ENCODE measurements at places on chromosomes 16 and 17. TPM values are rescaled to one million over a fixed set of nuclear protein-coding genes. Genes with fewer than 3 reads are reported as not detected.

The LPO gene
- not detected for total RNA-seq

The ATF7IP2 gene
- total RNA-seq, result 20.0 TPM

DNA sequence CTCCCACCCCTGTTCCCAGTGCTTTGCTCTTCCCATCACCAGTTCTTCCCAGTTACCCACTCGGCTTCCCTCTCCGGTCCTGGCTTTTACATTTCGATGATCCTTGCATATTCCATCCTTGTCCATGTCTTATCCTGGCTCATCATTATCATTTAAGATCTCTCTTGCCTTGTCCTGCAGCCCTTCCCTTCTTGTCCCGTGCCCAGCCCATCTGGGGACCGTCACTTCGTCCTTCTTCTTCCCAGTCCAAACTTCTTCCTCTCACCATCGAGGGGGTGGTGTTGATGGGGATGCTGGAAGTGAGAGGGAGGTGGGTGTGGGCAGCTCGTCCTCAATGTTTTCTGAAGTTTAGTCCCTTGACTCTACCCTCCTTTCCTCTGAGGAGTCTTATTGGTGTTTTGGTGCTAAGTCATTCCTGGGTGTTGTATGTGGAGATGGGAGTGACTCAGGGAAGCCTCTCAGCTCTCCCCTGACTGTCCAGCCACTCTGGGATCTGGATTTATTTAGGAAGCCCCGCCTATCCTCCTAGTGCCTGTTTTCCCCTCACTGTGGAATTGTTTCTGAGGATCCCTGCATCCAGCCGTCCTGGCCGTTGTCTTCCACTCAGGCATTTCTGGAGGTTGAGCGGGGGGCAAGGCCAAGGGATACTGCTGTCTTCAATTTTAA is 975 bp downstream of the SNX29 start:
- peaks cover 3% of the 10 kb centered on the region for H3K36me3 ChIP-seq
- H3K27me3 ChIP-seq, result no peaks in the 10 kb centered on the region
- peaks cover 39% of the 10 kb centered on the region for H3K4me1 ChIP-seq
- peak overlapping the region; percentile 88 for H3K4me3 ChIP-seq

- H3K4me3 ChIP-seq, result no peak overlapping the region
- H3K4me1 ChIP-seq, result no peaks in the 10 kb centered on the region
- H3K27ac ChIP-seq, result no peak overlapping the region
- H3K36me3 ChIP-seq, result no peaks in the 10 kb centered on the region
- no peak for DNase-seq
These were observed 12.5 kb upstream of the PHF12 start for GRCh38 chr17:28963841-28964240.

- DNase-seq, result peak; percentile 1
- peaks cover 6% of the 10 kb centered on the region for H3K36me3 ChIP-seq
- no peak overlapping the region for H3K4me3 ChIP-seq
- no peak overlapping the region for H3K27ac ChIP-seq
- H3K27me3 ChIP-seq, result no peaks in the 10 kb centered on the region
These were observed 69.5 kb upstream of the GNG13 start for GRCh38 chr16:869823-870641.

DNA sequence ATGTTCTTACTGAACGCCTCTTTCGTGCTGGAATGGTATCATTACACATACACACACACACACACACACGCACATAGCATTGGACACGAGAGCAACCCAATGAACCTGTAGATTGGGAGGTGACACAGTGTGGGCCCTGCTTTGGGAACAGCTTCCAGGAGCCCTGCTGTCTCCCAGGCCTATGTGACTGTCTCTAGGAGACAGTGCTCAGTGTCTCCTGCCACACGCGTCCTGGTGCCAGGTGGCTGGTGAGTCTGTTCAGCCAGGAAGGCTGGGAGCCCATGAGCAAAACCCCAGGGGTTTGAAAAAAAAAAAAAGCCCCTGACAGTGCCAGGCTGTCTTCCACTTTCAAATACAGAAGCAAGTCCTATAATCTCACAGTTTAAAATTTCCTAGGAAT is 2.4 kb upstream of the SPOP start:
- H3K27me3 ChIP-seq, result no peaks in the 10 kb centered on the region
- no peak overlapping the region for H3K27ac ChIP-seq
- DNase-seq, result no peak
- H3K4me1 ChIP-seq, result peaks cover 22% of the 10 kb centered on the region
- H3K36me3 ChIP-seq, result peaks cover 18% of the 10 kb centered on the region
- no peak overlapping the region for H3K4me3 ChIP-seq

GRCh38 chr17:14437176-14437575 is 136.3 kb downstream of the HS3ST3B1 start:
- no peaks in the 10 kb centered on the region for H3K27me3 ChIP-seq
- no peaks in the 10 kb centered on the region for H3K36me3 ChIP-seq
- DNase-seq, result no peak
- no peak overlapping the region for H3K4me3 ChIP-seq

GRCh38 chr16:26382586-26382985 is 684.1 kb upstream of the C16orf82 start:
- H3K36me3 ChIP-seq, result no peaks in the 10 kb centered on the region
- peaks cover 7% of the 10 kb centered on the region for H3K27me3 ChIP-seq
- no peak overlapping the region for H3K4me3 ChIP-seq
- no peaks in the 10 kb centered on the region for H3K4me1 ChIP-seq
- DNase-seq, result no peak

Data from activated CD4-positive, alpha-beta T cell treated with anti-CD3 and anti-CD28 coated beads for 36 hours (primary cell).